ENCODE measurements at places on chromosomes 5 and 9.

DNA sequence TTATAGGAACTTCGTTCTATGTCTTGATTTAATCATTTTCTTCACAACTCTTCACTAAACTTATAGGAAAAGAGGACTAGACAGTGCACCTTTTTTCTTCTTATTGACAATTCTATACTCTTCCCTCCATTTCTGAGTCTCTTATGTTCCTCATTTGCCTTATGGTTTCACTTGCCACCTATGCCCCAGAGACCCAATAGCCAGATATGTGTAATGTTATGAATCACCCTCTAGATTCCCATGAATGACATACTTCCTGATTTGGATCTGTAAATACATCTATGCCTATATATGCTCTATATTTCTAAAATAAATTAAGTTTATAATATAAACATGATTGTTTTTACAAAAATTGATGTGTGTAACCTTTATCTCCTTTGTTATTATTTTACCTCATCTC is 514.1 kb upstream of the MEF2C start:
- no peak for DNase-seq

DNA sequence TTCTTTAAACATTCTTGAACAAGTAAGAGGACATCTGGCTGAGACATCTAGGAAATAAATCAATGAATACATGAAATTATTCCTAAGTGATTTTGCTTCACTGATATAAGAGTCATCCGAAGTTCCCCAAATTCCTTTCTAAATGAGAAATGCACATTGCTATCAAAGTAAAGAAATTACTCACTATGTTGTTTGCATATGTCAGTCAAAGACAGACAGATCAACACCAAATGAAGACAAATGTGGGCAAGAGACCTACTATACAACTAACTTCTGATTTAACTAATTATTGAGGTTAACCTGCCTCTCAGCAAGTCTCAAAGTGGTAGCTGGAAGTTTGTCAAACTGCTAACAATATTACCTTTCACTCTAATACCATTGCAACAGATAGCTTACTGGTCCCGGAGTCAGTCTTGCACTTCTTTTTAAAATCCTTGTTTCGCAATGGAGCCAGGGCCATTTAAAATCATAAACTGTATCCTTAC is 13.2 kb downstream of the TUT7 start:
- no peak for DNase-seq

DNA sequence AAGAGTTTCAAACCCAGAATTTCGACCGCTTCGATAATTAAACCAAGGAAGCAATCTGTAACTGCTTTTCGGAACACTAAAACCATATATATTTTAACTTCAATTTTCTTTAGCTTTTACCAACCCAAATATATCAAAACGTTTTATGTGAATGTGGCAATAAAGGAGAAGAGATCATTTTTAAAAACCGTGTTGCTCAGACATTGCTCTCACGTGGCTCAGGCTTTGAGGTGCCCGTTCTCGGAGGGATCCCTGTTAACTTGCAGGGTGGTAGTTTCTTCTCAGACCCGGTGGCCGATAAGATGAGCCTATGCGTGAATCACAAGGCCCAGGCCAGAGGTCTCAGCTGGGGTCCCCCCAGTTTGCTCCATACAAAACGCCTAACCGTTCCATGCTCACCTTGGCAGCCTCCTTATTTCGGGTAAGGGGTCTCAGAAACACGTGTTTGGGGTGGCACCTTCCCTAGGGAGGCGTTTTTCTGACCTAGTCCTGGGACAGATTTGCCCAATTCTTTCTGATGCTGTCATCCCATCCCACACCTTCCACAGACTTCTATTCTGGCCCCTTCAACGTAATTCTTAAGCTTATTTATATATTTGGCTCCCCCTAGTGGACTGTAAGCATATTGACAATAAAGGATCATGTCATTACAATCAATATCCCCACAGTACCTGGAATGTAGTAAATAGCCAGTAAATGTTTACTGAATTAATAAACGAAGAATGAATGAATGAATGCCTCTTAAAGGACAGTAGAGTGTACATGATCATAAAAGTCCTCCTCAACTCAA is 48.1 kb downstream of the THBS4 start:
- peak; percentile 63 for DNase-seq

- DNase-seq = no peak
These were observed 103.5 kb downstream of the NDUFAF2 start for GRCh38 chr5:61048534-61048933.

GRCh38 chr5:107378218-107378899 is 292.4 kb downstream of the EFNA5 start:
- no peak for DNase-seq

DNA sequence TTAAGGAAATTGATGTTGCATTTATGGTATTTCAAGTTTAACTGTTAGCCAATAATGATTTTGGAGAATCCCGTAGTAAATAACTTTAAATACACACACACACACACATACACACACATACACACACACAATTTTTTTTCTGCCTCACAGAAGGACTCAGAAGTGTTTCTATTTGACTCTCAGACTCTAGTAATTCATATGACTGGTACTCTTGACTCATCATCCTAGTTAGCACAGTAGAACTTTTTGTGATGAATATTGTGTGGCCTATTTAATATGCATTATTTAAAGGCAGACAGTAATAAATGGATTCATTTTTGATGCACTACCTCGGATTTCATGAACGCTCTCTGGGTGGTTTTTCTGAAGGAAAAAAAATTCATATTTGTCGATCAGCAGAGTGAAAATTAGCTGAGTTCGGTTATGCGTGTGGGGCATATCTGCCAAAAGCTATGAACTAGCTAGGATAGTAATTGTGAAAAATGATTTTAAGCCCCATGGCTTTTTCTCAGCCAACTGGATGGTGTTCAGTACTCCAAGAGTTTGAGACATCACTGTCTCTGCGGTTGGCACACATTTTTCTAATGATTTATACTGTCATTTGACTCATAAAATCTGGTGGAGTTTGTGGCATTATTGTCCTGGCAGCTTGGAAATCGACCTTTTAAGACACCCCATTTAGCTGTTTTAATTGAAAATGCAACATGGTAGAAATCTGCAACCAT is 102.2 kb downstream of the PCSK5 start:
- DNase-seq = no peak

DNA sequence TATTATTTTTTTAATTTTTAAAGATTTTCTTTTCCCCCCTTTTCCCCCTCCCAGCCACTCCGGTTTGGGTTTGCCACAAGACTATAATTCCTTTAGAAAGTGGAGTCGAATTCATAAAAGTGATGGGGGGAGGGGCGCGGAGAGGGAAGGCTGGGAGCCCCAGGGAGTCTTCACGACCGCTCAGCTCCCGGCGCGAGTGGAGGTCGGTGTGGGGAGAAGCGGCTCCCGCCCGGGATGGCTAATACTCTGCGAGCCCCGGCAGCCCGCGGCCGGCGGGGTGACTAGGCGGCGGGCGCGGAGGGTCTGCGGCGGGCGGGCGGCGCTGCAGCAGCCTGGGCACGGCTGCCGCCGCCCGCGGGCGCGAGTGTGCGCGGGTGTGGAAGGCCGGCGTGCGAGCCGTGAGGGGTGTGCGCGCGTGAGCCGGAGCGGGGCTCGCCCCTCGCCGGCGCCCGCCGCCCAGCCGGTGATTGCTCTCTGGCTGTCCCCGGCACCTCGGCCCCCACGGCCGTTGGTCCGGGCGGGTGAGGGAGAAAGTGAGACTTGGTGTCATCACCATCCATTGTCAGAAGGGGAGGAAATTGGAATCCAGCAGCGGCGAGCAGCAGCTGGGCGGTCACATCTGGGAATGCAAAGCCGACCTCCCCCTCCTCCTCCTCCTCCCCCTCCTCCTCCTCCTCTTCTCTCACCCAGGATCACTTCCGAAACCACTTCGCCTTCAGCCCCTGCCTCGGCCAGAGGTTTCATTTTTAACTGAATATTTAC is at the start of gene PARP8:
Gene PARP8 (plus strand): TSS at position 377 of the 762 bp plus-strand sequence. CDS start 459 bp downstream, outside the sequence.
- peak; percentile 80 for DNase-seq

- DNase-seq = peak; percentile 75
These were observed 1.7 kb downstream of the SH3PXD2B start for GRCh38 chr5:172452398-172453205.

GRCh38 chr9:71253011-71253410 is 131.6 kb upstream of the TRPM3 start:
- no peak for DNase-seq

GRCh38 chr5:169474226-169474625 is 109.3 kb upstream of the SPDL1 start:
- no peak for DNase-seq

GRCh38 chr5:158796812-158797497 is 302.8 kb downstream of the EBF1 start:
- no peak for DNase-seq

- DNase-seq = no peak
These were observed 24.8 kb downstream of the HSPB3 start for GRCh38 chr5:54480296-54480695.

DNA sequence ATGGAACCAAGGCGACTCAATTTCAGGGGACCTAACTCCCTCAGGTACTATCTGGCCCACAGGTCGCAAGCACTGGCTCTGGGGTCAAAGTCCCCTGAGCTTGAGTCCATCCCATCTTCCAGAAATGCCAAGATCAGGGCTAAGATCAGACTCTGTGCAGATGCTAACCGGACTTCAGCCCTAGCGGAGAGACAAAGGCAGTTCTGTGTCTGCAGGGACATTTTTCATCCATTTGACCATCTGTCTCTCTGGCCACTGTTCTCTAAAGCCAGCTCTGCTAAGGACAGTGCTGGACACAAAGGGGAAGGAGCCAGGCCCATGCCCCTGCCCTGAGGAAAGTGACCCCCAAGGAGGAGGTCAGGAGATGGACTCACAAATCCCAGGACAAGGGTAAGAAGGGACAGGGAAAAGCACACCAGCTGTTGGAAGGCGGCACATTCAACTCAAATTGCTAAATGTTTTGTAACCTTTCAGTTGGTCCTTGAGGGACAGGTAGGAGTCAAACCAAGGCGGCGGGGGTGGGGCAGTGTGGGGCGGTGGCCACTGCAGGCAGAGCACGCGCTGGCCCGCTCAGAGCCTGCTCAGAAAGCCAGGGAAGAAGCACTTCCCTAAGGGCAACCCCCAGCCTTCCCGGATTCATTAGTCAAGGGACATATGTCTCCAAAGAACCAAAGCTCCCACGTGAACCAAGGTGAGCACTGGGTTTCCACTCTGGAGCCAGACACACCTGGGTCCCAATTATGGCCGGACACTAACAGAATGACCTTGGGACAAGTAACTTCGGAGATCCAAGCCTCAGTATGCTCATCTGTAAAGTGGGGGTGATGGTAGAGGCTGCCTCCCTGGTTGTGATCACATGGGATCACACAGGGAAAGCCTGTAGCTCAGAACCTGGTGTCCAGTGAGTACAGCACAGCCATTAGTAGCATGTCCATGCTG is 42.8 kb downstream of the STK10 start:
- peak; percentile 68 for DNase-seq

GRCh38 chr5:65812648-65813047 is 90.6 kb downstream of the NLN start:
- no peak for DNase-seq

- no peak for DNase-seq
These were observed 3.4 kb downstream of the EPB41L4B start for GRCh38 chr9:109317311-109317978.

- DNase-seq = no peak
These were observed 181.0 kb upstream of the OTULINL start for GRCh38 chr5:14400611-14401010.

GRCh38 chr9:93114169-93114983 is 18.4 kb downstream of the CARD19 start:
- peak; percentile 72 for DNase-seq

DNA sequence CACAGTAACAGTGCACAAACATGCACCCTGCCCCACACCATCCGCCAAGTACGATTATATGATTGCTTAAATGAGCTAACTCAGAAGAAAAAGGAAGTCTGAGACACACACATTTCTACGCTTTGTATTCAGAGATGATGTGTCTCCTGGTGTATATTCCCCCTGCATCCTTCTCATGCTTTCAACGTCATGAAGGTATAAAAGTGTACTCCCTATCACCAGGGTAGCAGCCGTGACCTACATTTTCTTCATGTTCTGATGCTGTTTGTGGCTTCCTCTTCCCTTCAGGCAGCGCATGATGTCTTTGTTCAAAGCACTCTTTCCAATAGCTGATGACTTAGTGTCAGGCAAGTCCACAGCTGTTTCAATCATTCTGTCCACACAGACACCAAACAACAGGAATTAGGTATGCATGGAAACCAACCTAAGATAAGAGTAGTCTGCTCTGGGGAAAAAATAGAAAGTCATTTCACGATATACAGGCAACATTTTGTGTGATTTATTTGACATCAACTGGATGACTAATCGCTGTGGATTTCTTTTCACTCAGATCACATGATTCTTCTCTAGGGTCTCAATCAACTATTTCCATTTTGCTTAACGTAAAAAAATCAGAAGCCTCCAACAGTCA is 269.4 kb upstream of the PTGER4 start:
- no peak for DNase-seq

GRCh38 chr5:62299600-62299999 is 6.4 kb upstream of the KIF2A start:
- no peak for DNase-seq

DNA sequence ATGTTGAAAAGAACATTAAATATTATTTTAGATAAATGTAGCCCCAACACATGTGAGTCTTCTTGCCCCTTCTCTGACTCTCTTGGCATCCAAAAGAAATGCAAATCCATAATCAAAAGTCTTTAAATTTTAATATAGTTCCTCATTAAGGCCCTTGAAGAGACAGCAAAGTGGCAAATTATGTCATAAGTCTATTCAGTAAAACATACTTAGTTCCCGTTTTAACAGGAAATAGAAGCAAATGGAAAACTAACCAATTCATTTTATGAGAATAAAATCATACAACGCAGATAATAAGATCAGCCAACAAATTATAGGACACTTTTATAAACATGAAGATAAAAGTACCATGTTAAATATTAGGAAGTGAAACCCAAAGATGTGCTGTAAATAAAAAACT is 20.1 kb upstream of the IFNB1 start:
- DNase-seq = no peak

- no peak for DNase-seq
These were observed 299.7 kb downstream of the CWC27 start for GRCh38 chr5:65068410-65068809.

DNA sequence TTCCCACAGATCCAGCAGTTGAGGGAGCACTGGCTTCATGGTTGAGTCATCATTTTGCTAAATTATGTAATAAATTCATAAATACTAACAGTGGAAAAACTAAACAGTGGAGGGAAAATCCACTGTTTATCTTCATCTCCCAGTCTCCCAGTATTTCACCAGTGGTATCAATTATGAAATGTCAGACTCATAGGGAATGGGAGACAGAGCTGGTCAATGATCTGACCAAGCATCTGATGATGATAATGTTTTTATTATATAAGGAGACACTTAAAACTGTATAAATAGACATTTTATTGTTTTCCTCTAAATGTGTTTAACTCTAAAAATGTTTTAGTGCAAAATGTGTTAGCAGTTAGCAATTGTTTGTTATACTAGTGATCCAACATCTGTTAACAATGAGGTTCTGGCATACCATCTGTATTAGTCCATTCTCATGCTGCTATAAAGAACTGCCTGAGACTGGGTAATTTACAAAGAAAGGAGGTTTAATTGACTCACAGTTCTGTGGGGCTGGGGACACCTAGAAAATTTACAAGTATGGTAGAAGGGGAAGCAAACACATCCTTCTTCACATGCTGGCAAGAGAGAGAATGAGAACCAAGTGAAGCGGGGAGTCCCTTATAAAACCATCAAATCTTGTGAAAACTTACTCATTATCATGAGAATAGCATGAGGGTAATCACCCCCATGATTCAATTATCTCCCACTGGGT is 11.8 kb upstream of the REEP5 start:
- DNase-seq = no peak

- DNase-seq = no peak
These were observed 859.1 kb upstream of the ARRDC3 start for GRCh38 chr5:92242170-92242569.

Measured in cardiac septum (tissue), 1 donor.